ENCODE measurements at places on chromosomes 4 and X.

DNA sequence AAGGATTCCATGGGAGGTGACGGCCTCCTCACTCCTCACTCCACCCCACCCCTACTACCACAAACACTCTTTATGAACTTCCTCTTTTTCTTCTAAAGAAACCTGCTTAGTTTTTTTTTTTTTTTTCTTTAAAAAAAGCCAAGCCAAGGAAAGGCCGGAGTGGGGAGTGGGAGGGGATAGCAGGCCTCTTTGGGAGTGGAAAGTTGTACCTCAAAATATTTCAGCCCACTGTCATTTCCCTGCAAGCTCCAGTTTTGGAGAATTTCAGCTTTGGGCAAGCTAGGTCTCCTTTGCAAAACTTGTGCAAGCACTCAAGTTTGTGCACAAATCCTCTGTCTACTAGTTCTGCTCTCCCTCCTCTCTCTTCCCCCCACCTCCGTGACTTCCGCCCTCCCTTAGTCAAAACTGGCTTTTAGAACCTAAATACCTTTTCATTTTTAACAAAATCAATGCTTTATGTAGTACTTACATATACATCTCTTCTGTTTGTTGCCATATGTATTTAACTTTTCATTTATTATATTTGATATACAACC, 512 bp upstream of the ANTXR2 start:
- peak; percentile 91 for DNase-seq

- no peak for DNase-seq
Observed at GRCh38 chr4:40563401-40563800, 66.3 kb downstream of the RBM47 start.

GRCh38 chr4:623914-624566, 1.3 kb upstream of the PDE6B start:
- no peak for DNase-seq

- DNase-seq: peak; percentile 34
Observed at GRCh38 chr4:184983672-184984356, 34.5 kb upstream of the HELT start.

DNA sequence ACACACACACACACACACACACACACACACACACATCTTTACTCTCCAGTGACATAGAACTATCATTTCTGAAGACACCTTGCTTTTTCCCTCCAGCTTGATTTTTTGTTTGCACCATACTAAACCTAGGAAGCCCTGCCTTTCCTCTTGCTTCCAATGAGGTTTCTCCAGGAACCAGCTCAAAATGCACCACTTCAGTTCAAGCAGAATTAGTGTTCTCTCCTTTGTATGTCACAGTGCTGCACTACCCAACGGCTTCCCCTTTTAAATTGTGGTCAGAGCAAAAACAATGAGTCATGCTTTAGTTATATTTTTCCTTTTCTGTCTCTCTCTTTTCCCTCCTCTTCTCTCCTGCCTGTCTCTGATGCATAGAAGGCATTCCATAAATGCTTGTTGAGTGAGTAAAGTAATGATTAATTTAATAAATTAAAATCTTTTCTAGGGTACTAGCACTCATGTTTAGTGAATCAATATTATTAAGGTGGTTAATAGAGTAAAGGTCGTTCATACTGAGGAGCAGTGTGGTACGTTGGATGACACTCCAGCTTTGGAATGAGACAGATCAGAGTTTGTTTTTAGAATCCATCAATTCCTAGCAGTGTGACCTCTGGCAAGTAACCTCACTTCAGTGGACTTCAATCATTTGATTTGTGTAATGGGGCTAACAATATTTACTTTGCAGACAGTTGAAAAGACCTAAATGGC, 5.9 kb downstream of the RTL3 start:
- DNase-seq: peak; percentile 74

- DNase-seq: no peak
Observed at GRCh38 chr4:97396097-97396496, 747.2 kb downstream of the STPG2 start.

GRCh38 chr4:55554453-55555030, 7.8 kb upstream of the CLOCK start:
- peak; percentile 41 for DNase-seq

GRCh38 chr4:167234316-167234881, at the start of gene SPOCK3:
Gene SPOCK3 (minus strand): TSS chr4:167234494.
- DNase-seq: no peak
